ENCODE measurements at places on chromosomes 7 and 10.

- ATAC-seq, result no peak
These were observed 60.2 kb downstream of the SEMA3E start for GRCh38 chr7:83588602-83589240.

DNA sequence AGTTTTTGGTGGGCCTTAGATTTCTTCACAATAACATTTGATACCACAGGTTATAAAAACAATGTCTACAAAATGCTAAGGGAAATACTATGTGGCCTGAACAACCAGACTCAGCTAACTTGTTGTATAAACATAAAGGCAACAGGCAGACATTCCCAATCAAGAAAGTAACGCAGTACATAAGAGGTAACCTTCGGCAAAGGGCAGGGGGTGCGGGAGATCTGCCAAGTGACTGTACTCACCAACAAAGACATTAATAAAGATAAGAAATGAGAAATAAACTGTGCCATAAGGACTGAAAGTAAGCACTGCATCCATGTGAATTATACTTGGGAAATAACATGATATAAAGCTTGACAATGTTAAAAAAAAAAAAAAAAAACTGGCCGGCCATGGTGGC, 15.4 kb downstream of the NSUN6 start:
- no peak for ATAC-seq

DNA sequence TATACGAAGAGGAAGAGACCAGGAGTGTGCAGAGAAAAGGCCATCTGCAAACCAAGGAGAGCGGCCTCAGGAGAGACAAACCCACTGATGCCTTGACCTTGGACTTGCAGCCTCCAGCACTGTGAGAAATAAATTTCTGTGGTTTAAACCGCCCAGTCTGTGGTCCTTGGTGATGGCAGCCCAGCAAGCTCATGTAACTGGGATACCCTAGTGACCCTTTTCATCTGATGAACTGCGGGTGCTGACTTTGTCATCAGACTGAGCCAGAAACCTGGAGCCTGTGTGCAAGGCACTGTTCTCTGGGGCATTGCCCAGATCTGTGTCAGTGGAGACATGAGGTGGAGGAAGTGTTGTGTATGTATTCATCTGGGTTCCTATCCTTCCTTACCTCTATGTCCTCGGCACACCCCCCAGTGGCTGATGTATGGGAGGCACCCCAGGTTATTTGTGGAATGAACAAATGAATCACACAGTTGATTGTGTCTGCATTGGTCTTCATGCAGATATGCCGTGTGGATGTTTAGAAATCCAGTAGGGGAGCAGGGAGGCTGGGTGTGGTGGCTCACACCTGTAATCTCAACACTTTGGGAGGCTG, 64.5 kb upstream of the BTBD16 start:
- no peak for ATAC-seq

DNA sequence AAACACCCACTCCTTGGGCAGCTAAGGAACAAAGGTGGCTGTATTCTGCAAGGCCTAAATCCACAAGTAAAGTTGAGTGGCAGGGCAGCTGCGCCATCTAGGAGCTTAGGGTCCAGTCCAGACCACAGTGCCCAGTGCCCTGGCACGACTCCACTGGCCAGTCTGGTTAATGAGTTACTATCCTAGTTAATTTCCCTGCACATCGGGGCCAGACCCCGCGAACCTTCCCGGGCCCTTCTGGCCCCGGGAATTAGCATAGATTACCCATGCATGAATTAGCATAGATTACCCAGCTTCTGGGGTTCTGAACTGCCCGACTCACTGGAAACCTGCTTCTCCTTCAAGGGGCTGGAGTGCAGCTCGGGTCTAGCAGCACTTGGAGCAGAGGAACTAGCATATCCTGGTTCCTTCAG, 3.2 kb upstream of the EMX2 start:
- no peak for ATAC-seq

DNA sequence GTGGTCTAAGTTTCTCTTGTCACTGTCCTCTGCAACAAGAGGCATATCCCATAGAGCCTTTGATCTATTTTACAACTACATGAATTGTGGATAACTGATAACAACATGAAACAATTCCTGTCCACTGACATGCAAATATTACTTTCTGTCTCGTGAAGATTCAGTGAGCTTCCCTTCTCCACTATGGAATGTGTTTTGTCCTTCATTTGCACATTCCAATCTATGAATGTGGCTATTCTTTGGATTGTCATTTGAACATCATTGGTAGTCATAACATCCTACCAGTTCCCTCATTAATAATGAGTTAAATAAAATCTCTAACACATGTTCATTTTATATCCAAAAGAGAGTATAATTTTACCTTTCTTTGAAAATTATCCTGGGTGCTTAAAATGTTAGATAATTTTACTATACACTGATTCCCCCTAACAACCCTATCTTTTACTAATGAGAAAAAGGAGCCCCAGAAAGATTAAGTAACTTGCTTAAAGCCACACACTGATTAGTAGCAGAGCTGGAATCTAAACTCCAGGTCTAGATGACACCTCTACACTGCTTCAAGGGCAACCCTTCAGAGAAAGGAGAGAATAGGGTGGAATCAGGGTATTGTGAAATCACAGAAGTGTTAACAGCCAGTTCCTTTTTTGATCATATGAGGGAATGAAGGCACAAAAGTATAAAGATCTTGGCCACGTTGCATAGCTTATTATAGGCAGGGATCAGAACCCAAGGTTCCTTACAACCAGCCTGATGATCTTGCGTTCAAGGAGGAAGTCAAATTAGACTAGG, 39.1 kb downstream of the PDE1C start:
- ATAC-seq, result no peak

DNA sequence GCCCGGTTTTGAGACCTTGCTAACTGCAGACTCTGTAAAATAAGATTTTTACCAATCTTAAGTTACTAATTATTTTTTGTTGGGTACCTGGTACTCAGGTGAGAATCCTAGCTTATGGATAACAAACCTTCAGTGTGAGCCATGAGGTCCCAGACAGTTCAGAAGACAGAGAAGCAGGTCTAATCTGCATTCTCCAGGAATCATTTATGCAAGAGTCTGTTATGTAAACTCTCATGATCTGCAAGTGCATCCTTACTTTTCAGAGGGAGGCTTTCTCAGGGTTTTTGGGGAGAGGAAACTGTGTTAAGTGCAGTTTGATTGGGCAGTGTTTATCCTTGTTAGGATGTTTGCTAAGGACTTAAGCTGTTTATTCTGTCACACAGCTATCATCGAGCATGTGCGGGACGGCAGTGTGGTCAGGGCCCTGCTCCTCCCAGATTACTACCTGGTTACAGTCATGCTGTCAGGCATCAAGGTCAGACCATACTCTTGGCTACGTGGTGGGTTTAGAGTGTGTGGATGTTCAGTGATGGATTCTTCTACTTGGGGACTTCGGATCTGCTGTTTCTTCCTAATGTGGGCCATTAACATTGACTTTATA, 50.2 kb downstream of the SND1 start:
- no peak for ATAC-seq

DNA sequence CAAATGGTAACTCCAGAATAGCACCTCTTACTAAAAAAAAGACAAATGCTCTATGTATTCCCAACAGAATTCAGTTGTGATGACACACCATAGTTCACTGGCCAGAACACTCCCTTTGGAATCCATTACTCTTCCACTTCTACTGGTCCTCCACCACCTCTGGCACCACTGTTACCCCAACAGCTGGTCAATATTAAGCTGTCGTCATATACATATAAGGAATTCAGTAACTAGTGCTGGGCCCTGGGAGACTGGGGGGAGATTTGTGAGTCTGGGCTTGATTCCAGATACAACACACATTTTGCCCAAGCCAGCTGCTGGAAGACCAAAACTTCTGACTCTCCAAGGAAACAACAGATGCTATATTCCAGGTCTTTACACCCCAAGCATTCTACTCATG, 26.0 kb upstream of the ITGA8 start:
- ATAC-seq, result peak; percentile 58

GRCh38 chr7:83769407-83769806, 120.5 kb upstream of the SEMA3E start:
- ATAC-seq, result no peak

- ATAC-seq, result no peak
These were observed 48.0 kb downstream of the MALSU1 start for GRCh38 chr7:23347033-23347681.

- peak; percentile 72 for ATAC-seq
These were observed 17.7 kb downstream of the WDR91 start for GRCh38 chr7:135193615-135194081.

DNA sequence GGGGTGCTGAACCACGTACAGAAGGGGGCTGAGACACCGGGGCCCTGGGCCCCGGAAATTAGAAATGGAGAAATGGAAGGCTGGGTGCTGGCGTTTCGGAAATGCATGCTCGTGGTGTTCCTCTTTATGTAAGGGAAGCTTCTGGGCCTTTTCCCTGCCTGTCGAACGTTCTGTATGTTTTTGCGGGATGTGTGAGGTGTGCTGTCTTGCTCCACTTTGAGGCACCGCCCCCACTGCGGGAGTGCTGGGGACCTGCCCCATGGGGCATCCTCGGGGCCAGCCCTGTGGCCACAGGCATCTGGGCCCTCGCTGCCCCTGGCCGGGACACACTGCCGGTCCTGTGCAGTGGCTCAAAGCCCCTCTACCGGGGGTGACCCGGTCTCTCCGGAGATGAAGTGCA, 1.7 kb upstream of the VENTX start:
- ATAC-seq, result peak; percentile 41

- ATAC-seq, result peak; percentile 78
These were observed at the start of gene GRB10 for GRCh38 chr7:50782375-50783208. Gene GRB10 (minus strand): TSS chr7:50782896. CDS start chr7:50732322, 50,574 bp downstream.

DNA sequence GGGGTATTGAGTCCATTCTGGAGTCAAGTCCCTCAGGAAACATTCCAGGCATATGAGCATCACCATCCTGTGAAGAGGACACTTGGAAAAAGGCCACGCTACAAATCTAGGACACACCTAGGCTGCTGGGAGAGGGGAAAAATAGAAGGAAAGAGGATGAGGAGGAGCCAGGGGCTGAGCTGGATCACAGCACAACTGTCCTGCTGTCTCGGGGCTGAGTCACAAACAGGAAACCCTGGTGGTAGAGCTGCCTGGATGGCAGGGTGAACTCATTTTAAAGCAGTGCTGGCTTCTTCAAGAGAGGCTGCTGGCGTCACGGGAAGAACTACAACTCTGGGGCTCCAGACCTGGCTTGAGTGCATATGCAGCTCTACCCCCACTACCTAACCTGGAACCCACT, 151.5 kb downstream of the RNF216 start:
- ATAC-seq, result peak; percentile 28

- no peak for ATAC-seq
These were observed 22.3 kb downstream of the DENND2A start for GRCh38 chr7:140618306-140618705.

- ATAC-seq, result no peak
These were observed 546.4 kb downstream of the TNS3 start for GRCh38 chr7:47035522-47035921.

- no peak for ATAC-seq
These were observed 94.9 kb upstream of the DLX6 start for GRCh38 chr7:96910486-96910885.

GRCh38 chr7:101633511-101633910, 4.4 kb upstream of the MYL10 start:
- ATAC-seq, result no peak

- ATAC-seq, result no peak
These were observed 15.5 kb upstream of the GPR15LG start for GRCh38 chr10:84158061-84158460.

GRCh38 chr10:52756966-52757365, 15.6 kb downstream of the MBL2 start:
- no peak for ATAC-seq

- no peak for ATAC-seq
These were observed 12.7 kb downstream of the STEAP2 start for GRCh38 chr7:90224195-90224594.

GRCh38 chr10:49689882-49690510, 10.5 kb downstream of the C10orf53 start:
- ATAC-seq, result no peak

DNA sequence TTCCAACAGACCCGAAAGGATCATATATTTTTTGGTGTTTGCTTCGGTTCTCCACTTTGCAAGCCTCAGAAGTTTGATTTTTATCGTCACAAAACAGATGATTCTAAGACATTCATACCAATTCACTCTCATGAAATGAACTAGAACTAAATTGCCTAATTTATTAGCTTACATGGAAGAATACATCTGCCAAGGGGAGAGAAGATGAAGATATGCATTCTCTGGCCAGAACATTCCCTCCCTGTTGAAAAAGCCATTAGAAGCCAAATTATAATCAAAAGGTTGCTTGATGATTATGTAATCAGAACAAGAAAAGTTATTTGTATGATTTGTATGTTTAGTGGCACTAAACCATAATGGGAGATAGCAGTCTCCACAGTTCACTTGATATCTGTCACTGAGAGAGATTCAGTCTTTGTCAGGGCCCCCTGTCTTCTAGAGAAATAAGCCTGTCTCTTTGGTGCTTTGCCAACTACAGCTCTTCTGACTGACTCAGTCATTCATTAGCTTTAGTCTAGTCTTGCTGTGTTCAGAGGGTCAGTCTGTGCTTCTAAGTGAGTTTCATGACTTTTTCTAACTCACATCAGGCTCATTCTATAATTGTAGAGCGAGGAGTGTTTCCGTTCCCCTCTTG, 95.3 kb upstream of the GNAI1 start:
- no peak for ATAC-seq

- no peak for ATAC-seq
These were observed 113.0 kb upstream of the DIP2C start for GRCh38 chr10:802506-802905.
